Activated T-cell treated with anti-CD3 and anti-CD28 coated beads, Interleukin-2, amount 50 U/mL, for 1 hour (primary cell): ENCODE measurements at places on chromosomes 6 and 20.
A peak's percentile ranks its signal among the peaks of the same experiment; 100 is the strongest.

DNA sequence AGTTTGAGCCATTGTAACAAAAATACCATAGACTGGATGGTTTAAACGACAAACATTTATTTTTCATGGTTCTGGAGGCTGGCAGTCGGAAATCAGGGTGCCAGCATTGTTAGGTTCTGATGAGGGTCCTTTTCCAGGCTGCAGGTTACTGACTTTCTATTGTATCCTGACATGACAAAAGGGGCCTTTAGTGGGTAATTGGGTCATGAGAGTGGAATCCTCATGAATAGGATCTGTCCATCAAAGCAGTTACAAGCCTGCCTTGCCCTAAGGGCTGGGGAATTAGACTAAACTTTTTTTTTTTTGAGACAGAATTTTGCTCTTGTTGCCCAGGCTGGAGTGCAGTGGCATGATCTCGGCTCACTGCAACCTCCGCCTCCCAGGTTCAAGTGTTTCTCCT is 347.9 kb upstream of the TSHZ2 start:
- no peak for DNase-seq

- no peak for DNase-seq
These were observed 23.8 kb upstream of the NXT1 start for GRCh38 chr20:23326774-23327173.

DNA sequence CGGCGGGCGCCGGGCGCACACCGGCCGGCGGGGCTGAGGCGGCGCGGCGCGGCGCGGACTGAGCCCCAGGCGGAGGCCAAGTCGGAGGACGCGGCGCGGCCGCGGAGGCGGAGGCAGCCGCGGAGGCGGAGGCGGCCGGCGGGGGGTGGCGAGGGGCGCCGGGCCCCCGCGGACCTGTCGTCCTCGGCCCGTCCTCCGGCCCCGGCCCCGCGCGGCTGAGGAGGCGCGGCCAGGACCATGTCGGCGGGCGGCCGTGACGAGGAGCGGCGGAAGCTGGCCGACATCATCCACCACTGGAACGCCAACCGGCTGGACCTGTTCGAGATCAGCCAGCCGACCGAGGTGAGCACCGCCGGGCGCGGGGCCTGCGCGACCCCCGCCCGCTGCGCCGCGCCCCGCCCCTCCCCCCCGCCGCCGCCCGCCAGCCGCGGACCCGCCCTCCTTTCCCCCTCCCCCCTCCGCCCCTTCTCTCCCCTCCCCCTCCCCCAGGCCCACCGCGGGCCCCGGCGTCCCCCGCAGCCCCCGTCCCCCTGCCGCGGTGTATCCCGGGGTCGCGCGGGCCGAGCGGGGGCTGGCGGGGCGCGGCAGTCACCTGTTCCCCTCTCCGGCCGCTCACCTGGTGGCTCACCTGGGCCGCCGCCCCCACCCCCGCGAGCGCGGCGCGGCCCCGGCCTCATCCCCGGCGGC is at the start of gene AFDN:
TSS of gene AFDN (plus strand) at position 16 of the 687 bp plus-strand sequence. CDS start at position 238, 222 bp downstream.
- peak; percentile 45 for DNase-seq

DNA sequence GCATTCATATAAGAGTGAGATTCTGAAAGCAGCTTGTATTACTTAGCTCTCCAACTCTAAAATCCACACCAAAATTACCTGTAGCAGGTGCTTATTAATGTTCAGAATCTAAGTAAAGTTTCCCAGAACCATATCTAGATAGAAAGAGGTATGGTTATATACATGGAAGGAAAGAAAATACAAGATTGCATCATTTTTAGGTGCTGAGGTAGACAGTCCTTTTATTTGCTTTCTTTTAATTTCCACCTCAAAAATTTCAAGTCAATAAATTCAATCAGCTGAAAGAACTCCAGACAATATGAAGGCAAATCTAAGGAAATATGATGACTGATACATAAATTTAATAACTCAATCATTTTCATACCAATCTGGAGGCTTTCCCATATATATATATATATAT is 521.9 kb downstream of the PKHD1 start:
- DNase-seq = no peak

GRCh38 chr6:53342217-53342616 is 6.5 kb downstream of the ELOVL5 start:
- no peak for DNase-seq

GRCh38 chr6:86537292-86537861 is 400.0 kb upstream of the HTR1E start:
- no peak for DNase-seq

DNA sequence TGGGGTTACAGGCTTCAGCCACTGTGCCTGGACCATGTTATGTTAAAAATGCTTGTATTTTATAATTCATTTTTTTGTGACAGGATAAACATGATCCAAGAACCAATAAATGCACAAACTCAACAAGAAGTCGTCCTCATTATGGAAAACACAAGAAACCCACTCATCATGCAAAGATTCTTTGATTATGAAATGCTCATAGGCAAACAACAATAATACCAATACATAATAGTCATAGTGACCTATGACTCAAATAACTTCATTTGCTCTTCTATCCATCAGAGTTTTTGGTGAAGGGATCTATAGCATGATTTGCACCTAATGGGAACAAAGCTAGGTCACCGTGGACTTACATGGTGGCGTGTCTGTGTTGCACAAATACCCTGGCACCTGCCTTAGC is 217.1 kb upstream of the THEMIS start:
- DNase-seq = no peak

DNA sequence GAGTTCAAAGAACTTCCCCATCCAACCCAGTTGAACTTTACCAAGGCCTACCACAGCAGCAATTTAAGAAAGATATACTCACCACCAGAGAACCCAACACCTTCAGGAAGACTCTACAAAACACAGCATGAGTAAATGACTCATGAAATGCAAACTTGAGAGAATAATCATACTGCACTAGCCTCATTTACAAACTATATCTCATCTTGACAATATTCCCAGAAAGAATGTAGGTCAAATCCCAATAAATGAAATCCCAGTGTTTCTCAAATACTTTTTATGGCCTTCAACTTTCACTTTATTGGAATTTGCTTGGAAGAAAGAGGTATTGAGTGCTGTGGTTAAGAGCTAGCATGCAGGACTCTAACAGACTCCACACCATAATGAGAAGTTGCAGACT is 60.0 kb downstream of the FYN start:
- no peak for DNase-seq

DNA sequence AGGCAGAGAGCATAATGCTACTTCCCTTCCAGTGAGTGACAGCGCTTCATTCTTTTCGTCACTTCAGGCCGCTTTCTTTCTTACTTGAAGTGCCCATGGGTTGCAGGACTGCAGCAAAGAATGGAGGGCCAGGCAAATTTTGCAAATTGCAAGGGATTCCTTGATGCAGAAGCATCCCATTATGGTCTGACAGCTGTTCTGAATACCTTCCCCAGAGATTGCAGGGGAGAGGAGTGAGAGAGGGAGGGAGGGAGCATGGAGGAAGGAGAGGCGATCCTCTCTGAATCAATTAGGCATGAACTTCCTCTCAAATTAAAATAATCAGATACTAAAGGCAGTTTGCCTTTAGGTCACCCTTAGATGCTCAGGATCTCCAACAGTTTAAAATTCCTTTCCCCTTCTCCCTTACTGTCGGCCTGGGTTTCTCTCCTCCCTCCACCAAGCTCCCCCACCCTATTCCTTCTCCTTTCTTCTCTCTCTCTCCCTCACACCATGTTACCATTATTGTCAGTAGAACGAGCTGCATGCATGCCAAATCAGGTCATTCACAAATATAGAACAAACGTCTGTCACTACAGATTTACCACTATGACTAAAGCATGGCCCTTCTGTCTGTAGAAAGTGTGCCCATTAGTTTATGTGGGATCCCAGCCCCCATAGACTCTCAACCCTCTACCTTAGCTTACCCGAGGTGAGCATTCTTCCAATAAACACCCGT is 289.2 kb downstream of the CD83 start:
- no peak for DNase-seq

DNA sequence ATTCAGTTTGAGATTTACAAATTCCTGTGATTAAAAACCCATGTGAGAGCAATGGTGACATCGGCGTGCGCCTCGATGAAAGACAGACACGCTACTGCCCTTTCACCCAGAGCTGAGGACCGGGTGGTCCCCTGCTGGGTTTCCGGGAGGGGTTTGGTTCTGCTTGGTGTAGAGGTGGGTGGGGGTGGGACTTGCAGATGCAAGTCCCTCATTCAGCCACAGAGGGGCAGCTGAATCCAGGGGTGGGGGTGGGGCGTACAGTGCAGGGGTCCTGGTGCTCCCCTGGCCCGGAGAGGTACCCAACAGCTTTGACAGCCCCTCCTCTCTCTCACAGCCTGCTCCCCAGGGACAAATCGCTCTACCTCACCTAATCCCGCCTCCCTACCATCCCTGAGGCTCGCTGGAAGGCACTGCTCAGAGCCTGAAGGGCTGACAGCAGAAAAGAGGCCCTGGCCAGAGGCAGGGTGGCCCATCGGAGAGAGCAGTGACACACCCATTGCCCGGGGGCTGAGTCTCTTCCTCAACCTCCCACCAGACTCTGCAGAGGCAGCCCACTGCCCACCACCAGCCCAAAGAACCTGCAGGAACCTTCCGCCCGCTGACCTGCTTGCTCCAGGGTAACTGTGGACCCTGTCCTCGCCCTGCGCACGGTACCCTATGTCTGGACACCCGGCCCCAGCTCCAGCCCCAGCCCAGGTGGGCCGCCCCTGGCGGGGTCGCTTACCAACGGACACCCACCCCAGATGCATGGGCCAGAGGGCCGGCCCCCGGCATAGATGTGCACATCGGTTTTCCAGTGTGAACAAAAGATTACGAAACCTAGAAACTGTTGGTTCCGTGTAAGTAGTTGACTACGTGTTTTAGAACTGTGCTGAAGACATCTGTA is 118.4 kb downstream of the JPH2 start:
- peak; percentile 58 for DNase-seq

- DNase-seq = no peak
These were observed 161.1 kb downstream of the SYCP2 start for GRCh38 chr20:59772373-59772705.

DNA sequence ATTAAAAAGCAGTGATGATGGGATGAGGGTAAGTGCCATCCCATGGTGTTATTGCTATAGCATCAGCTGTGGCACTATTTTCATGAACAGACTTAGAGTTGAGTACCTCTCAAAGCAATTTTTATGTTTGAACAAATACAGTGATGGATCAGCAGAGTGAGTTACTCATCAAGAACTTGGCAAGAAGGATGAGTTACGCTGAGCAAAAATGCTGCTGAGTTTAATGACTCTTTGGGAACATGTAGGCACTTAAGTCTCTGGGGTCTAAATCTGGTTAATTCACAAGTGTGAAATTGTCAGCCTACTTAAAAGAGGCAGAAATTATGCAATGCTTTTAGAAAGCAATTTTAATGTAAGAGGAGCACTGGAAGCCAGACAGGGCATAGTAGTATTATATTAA is 78.5 kb upstream of the AHI1 start:
- DNase-seq = no peak

DNA sequence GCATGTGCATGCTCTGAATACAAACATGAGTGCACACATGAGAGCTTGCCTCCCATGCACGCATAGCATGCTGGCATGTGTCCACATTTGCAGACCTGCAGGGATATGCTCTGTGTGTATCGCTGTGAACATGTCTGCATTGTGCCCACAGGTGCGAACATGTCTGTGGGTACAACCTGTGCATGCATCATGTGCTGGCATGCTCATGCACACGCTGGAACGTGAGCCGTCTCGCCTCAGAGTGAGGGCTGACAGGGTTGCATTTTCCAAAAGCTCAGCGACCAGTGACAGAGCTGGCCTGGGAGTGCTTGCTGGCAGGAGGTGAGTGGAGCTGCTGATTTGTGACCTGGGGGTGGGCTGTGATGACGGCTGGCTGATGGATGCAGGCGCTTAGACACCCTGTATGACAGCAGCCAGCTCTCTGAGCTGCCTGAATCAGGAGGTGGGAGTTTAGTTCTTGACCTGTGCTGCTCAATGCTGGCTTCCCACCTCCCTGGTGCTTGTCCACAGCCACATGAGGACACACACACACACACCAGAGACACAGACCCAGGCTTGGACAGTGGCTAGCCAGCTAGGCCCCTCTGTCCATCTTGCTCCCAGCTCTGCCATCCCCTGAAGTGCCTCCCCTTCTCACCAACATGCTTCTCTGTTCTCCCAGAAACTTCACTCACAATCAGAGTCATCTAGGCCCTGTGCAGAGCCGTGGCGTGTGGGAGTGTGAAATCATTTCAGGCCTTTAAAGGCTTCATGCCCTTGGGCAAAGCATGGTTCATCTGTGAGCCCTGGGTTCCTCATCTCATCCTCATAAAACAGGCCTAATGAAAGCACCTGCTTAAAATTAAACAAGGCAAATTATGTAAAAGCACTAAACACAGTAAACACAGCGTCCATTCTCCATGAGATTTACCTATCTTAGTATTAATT is 51.4 kb downstream of the CD40 start:
- no peak for DNase-seq

DNA sequence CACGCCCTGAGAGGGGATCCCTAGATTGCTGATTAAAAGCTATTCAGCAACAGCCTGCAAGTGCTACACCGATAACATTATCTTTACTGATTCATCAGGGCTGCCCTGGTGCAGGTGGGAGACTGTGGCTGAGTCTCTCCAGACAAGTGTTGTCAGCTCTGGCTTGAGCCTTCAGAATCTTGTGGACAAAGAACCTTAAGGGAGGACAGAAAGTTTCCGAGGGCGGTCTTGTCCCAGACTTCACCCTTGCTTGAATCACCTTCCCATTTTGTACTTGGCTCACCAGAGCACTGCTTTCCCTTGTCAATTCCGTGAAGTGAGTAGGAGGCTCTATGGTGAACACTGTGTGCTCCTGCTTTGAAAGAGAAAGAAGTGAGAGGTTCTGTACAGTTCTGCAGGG is 88.6 kb upstream of the PCSK2 start:
- DNase-seq = no peak
